Transverse colon (tissue), 4 donors: ENCODE measurements at places on chromosomes 5 and 9.

- no peak for DNase-seq
Measured at GRCh38 chr9:109440117-109440515, 58.0 kb downstream of the PTPN3 start.

DNA sequence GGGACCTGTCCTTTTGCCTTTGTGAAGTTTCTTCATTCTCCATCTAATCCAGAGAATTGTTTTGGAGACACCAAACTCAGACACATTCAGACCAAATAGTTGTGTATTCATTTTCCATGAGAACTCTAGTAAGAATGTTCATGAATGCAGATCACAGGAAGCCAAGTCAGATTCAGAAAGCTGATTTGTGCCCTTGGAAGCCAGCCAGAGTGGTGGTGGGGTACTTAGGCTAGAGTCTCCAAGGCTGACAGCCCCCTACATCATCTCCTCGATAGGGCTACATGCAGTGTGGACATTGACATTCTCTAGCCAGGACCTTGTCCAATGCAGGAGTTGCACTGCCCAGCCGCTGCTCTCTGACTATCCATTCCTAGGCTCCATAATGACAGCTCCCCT is 137.6 kb downstream of the UGCG start:
- no peak for DNase-seq

- no peak for DNase-seq
Measured at GRCh38 chr5:16659536-16659935, 42.7 kb upstream of the RETREG1 start.

DNA sequence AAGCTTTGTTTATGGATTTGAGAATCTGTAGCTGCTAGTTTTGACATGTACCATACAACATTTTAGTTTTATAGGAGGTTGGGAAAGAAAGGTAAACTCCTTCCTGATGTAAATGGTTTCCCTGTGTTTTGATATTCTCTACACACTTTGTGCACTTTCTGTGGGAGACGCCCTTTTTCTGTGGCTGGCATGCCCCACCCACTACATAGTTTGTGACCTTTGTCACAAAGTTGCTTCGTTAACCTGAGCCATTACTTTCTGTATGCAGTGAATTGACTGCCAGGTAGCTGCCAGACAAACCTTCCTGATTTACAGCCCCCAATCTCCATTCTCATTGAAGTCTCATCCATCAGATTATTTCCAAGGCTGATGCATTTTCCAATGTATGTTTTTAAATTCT is 90.6 kb downstream of the NLN start:
- DNase-seq: peak; percentile 75

GRCh38 chr5:118017536-118017935 is 970.8 kb downstream of the DTWD2 start:
- no peak for DNase-seq

GRCh38 chr9:92151691-92152393 is 36.6 kb upstream of the SPTLC1 start:
- no peak for DNase-seq

GRCh38 chr9:22203371-22204138 is 194.4 kb upstream of the CDKN2B start:
- DNase-seq: no peak

GRCh38 chr9:137604345-137605086 is 970 bp upstream of the ARRDC1 start:
- no peak for DNase-seq

DNA sequence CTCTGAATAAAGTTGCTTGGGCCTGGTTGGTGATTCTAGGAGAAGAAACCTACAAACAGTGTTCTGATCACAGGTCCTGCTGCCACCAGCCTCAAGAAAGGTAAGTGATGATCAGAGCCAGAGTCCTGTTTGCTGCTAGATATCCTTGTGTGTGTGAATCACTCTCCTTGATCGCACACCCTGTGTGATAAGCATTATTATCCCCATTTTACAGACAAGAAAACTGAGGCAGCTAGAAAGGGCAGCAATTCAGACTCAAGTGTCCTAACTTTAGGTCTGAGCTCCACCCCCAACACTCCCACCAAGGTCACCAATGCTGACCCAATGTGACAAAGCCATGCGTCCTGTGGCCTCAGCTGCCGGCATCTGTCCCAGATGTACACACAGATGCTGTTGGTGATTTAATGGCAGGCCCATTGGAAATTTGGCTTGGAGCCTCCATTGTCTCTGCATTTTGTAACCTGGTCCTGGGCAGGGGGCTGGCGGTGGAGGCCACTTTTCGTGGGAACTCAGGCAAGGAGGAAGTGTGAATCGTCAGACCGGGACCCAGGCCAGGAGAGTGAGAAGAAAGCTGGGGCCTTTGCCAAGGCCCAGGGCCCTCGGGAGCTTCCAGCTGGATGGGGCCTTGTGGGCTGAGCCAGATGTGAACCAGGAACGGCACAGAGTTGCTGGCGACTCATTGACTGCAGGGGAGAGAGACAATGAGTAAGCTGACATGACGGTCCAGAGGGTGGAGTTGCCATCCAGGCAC is 29.8 kb upstream of the GGTA1 start:
- peak; percentile 74 for DNase-seq

GRCh38 chr9:98107926-98108325 is 11.1 kb downstream of the TRIM14 start:
- DNase-seq: no peak

DNA sequence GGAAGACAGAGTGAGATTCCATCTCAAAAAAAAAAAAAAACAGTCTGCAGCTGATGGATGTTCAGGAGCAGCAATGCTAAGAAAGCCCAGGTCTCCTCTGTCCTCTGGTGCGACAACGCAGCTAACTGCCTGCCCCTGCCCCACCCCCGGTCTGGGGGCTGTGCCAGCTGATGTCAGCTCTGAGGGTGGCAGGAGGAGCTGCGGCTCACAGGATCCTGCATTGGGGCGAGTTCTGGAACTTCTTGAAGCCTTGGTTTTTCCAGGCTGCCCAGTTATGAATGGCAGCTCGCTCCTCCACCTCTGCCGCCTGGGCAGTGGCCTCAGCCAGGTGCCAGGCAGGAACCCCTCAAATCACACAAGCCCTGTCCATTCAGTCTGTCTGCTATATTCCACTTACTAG is 113.5 kb downstream of the ROR2 start:
- DNase-seq: no peak

GRCh38 chr9:71270554-71270953 is 149.1 kb upstream of the TRPM3 start:
- no peak for DNase-seq

GRCh38 chr5:10235350-10235749 is 14.3 kb downstream of the ATPSCKMT start:
- DNase-seq: no peak

GRCh38 chr5:137876101-137876500 is 8.4 kb downstream of the MYOT start:
- no peak for DNase-seq

DNA sequence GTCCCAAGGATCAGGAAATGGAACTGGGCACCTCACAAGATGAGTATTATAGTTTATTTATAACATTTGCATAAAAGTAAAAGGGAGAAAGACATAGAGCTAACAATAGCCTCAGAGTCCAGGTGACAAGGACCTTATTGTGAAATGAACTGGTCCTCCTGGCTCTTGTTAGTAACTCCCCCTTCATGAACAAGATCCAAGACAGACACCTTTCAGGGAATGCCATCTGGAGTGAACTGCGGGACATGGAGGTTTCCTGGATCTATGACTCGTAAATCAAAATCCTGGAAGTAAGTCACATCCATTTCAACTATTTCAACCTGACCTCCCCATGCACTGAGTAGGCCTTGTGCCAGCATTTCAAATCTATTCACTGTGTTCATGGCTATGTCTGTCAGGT is 129.5 kb upstream of the GAS1 start:
- DNase-seq: no peak

DNA sequence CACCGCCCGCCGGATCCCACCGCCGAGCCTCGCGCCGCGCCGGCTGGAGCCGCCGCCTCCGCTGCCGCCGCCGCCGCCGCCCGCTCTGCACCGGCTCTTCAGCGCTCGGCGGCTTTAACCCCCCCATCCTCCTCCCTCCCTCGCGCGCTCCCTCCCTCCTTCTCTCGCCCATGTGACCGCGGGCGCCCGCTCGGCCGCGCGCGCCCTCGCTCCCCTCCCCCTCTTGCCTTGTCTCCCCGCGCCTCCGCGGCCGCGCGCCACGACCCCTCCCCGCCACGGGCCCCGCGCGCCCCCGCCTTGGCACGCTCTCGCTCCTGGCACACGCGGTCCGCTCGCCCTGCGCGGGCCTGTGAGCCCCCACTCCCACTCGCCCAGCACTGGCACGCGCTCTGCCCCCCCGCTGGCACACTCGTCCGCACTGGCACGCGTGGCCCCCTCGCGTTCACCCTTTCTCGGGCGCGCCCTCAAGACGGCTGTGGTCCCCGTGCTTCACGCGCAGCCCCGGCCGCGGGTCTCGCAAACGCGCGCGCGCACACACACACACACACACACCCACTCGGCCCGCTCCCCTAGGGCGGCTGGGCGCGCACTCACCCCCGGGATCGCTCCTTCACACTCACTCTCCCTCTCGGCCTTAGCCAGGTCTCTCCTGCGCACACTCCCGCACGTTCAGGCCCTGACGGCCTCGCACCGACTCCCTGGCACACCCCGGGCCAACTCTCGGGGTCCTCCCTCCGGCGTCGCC is at the start of gene CNTFR:
Gene CNTFR (minus strand): TSS at position 89 of the 745 bp plus-strand sequence. CDS start 20,743 bp downstream, outside the sequence.
- DNase-seq: no peak

GRCh38 chr5:15515229-15515628 is 15.2 kb downstream of the FBXL7 start:
- DNase-seq: no peak

GRCh38 chr5:83924171-83924570 is 203.5 kb upstream of the HAPLN1 start:
- no peak for DNase-seq

GRCh38 chr5:56829137-56829908 is 14.0 kb downstream of the MAP3K1 start:
- peak; percentile 48 for DNase-seq

GRCh38 chr9:136278221-136278620 is 25.7 kb downstream of the CCDC187 start:
- no peak for DNase-seq

GRCh38 chr5:162256711-162257110 is 189.1 kb downstream of the GABRG2 start:
- no peak for DNase-seq
